ENCODE measurements at places on chromosomes 5 and 9.

GRCh38 chr5:26553079-26553478, 485.3 kb downstream of the CDH9 start:
- no peak overlapping the region for H3K4me3 ChIP-seq
- H3K36me3 ChIP-seq = no peaks in the 10 kb centered on the region
- H3K27ac ChIP-seq = no peak overlapping the region
- peaks cover 5% of the 10 kb centered on the region for H3K27me3 ChIP-seq

DNA sequence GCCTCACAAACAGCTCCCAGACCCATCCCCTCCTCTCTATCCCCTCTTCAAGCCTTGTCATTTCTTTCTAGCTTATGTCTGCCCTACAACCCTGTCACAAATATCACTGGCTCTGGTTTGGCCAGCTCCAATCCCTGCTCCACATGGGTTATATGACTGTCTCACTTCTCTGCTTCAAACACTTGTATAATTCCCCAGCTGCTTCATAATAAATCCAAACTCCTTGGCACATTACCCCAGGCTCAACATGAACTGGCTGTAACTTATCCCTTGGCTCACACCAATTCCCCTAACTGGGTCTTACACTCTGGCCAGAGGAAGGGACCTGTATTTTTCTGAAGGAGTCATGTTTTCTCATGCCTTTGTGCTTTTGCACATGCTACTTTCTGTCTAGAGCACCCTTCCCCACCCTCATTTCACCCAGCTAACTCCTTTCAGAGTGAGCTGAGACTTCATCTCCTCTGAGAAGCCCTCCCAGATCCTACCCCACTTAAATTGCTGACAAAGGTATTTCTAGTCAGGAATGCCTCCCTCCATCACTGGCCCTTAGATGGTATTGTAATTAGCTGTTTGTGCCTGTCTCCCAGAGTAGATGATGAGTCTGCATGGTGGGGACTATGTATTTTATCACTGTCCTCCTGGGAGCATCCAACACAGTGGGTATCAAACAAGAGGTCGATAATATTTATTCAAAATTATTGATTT, 5.3 kb downstream of the PRXL2C start:
- H3K27me3 ChIP-seq = no peaks in the 10 kb centered on the region
- H3K36me3 ChIP-seq = peaks cover 9% of the 10 kb centered on the region
- H3K4me3 ChIP-seq = no peak overlapping the region

DNA sequence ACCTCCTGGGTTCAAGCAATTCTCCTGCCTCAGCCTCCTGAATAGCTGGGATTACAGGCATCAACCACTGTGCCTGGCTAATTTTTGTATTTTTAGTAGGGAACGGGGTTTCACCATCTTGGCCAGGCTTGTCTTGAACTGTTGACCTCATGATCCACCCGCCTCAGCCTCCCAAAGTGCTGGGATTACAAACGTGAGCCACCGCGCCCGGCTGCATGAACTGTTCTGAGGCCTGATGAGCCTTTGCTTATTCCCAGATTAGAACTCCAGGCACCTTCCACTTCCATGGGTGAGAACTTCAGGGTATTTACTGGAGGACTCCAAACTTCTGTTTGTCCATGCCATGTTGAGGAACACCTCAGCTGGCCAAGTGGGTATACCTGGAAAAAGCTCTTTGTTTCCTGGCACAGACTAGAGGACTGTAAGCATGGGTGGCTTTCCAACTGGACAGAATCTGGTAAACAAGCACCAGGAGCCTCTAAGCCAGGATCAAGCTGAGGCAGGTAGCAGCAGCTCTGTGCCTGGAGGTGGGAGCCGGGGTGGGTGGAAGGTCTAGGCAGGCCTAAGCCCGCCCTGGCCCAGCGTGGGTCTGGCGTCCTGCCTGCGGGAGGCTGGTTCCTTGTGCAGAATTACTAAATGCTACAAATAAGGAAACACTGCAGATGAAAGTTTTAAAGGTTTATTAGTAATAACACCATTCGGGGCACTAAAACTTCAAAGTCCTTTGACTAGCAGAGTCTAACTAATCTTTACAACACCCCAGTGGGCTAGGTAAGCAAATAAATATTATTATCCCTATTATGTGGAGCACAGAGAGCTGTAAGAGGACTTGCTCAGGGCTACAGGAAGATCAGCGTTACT, 78.4 kb downstream of the SEMA5A start:
- no peak overlapping the region for H3K4me3 ChIP-seq
- H3K27ac ChIP-seq = peak overlapping the region; percentile 50
- no peaks in the 10 kb centered on the region for H3K36me3 ChIP-seq
- no peak for DNase-seq
- no peaks in the 10 kb centered on the region for H3K27me3 ChIP-seq

- peaks cover 45% of the 10 kb centered on the region for H3K4me1 ChIP-seq
- no peaks in the 10 kb centered on the region for H3K27me3 ChIP-seq
- DNase-seq = peak; percentile 30
- peak overlapping the region; percentile 16 for H3K27ac ChIP-seq
- H3K4me3 ChIP-seq = peak overlapping the region; percentile 76
Observed at GRCh38 chr5:134464988-134465815, 53.5 kb upstream of the CDKN2AIPNL start.

DNA sequence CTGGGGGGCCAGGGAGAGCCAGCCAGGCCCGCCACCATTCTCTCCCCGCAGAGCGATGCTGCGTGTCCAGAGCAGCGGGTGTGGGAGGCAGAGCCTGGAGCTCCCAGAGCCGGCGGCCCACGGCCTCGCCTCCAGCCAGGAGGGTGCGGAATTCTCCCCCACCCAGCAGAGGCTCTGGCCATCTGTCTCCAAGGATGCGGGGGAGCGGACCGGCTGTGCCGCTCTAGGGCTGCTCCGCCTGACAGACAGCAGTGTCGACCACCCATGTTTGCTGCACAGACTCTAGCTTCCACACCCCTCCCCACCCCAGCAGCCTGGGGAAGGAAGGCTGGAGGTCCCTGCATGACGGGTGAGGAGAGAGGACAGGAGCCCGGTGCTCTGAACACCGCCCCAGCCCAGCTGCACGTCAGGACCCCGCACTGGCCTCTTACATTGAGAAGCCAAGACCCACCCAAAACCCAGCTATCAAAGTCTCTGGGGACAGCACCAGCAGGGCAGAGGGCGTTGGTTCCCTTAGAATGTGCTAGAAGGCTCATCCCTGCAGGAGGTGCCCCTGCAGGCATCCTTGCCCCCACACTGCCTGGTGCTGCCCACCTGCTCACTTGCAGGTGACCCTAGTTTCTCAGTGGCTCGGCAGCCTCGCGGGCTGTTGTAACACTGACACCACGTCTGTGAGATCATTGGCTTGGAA, 29.7 kb upstream of the FCN1 start:
- H3K36me3 ChIP-seq = no peaks in the 10 kb centered on the region
- no peak for DNase-seq
- H3K4me1 ChIP-seq = peaks cover 14% of the 10 kb centered on the region

GRCh38 chr9:91182429-91183225, 179.1 kb downstream of the AUH start:
- no peak for DNase-seq
- no peak overlapping the region for H3K27ac ChIP-seq
- no peaks in the 10 kb centered on the region for H3K36me3 ChIP-seq

GRCh38 chr9:122053567-122054350, 39.3 kb downstream of the TTLL11 start:
- no peak overlapping the region for H3K27ac ChIP-seq
- DNase-seq = no peak
- H3K4me3 ChIP-seq = no peak overlapping the region
- H3K4me1 ChIP-seq = no peaks in the 10 kb centered on the region
- H3K27me3 ChIP-seq = no peaks in the 10 kb centered on the region
- no peaks in the 10 kb centered on the region for H3K36me3 ChIP-seq

- no peaks in the 10 kb centered on the region for H3K27me3 ChIP-seq
- H3K4me1 ChIP-seq = peaks cover 27% of the 10 kb centered on the region
- DNase-seq = no peak
- H3K36me3 ChIP-seq = peaks cover 5% of the 10 kb centered on the region
- no peak overlapping the region for H3K4me3 ChIP-seq
Observed at GRCh38 chr9:18548456-18548855, 74.5 kb downstream of the ADAMTSL1 start.

DNA sequence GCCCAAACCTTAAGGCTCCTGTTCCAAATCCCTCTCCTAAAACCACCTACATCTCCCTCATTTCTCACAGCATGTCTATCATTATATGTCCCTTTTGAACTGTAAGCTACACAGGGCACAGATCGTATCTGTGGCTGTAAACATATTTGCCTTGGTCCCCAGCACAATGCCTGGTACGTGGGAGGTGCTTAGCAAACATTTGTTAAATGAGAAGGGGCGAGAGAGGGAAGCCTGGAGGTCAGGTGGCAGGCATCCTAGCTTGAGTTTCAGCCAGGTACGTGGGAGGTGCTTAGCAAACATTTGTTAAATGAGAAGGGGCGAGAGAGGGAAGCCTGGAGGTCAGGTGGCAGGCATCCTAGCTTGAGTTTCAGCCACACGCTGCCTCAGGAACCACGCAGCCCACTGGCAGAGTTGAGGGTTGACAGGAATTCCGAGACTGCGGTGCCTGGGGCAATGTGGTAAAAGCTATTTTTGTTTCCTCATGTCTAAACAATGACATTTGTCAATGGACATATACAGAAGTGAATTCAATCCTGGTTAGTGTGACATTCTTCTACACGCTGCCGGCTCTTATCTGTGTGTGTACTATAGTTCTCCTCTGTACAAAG, 113.6 kb downstream of the EFNA5 start:
- H3K27ac ChIP-seq = peak overlapping the region; percentile 53
- peak; percentile 40 for DNase-seq
- peaks cover under 1% of the 10 kb centered on the region for H3K36me3 ChIP-seq
- H3K27me3 ChIP-seq = no peaks in the 10 kb centered on the region
- H3K4me3 ChIP-seq = no peak overlapping the region
- H3K4me1 ChIP-seq = peaks cover 55% of the 10 kb centered on the region

DNA sequence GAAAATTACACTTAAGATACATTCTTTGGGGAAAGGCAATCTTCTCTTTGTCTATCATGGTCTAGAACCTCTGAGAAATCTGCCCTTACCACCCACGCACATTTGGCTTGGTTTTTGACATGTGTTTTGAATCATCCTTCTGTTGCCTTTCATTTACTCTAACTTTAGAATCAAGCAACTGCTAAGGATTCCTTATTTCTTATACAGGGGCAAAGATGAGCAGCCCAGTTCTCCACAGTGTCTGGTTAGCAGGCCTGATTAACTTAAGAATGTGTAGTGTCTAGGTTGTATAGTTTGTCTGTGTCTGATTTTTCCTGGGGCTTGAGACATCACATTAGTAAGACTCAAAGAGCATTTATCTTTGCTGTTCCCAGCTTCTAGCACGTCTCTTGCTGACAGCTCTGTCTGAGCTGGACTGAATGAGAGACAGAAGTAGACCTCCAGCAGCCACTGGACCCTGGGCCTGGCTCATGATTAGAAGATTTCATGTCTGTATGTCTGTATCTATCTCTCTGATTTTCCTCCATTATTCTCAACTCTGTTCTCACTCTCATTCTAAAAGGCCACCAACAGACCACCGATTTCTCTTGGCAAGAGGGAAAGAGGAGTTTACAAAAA, 31.8 kb upstream of the PCA3 start:
- H3K4me1 ChIP-seq = peaks cover 15% of the 10 kb centered on the region
- peaks cover 17% of the 10 kb centered on the region for H3K27me3 ChIP-seq
- DNase-seq = no peak
- H3K4me3 ChIP-seq = no peak overlapping the region
- H3K27ac ChIP-seq = peak overlapping the region; percentile 50

DNA sequence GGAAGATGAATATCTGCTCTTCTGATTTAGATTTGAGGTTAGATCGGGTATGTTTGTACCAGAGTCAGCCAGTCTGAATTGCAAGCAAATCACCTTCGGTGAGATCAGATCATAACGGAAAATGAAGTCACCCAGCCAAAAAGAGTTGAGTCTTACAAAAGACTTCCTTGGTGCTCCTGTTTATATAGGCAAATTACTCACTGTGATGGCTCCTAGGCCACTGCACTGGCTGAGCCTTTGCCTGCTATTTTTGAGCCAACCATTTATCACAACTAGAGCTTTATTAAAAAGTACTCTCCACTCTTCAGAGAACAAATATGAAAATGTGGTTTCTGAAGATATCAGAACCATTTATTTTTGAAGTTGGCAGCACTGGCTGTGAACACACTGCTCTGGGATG, 277.7 kb upstream of the PCSK5 start:
- DNase-seq = no peak
- peaks cover 69% of the 10 kb centered on the region for H3K27me3 ChIP-seq
- no peak overlapping the region for H3K27ac ChIP-seq
- H3K4me1 ChIP-seq = peaks cover 35% of the 10 kb centered on the region
- no peak overlapping the region for H3K4me3 ChIP-seq

- H3K36me3 ChIP-seq = no peaks in the 10 kb centered on the region
- no peak overlapping the region for H3K27ac ChIP-seq
- peaks cover 2% of the 10 kb centered on the region for H3K4me1 ChIP-seq
- H3K4me3 ChIP-seq = no peak overlapping the region
Observed at GRCh38 chr9:135273008-135273407, 185.5 kb downstream of the OLFM1 start.

DNA sequence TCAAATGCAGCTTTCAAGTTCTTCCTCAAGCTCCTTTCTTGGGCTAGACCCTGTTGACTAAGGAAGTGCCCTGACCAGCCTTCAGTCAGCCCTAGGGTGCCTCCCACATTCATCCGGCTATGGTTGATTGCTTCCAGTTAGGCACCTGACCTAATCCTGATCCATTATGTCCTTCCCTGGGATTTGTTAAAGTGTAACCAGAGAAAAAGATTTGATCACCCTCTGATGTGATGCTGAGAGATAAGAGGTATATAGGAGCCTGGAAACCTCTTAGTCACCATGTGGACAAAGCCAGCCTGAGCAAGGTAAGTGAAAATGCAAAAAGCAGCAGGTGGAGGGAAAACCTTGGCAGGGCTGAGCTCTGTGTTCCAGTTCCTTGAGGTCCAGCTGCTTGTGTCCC, 178.8 kb upstream of the ERCC6L2 start:
- DNase-seq = no peak
- no peaks in the 10 kb centered on the region for H3K4me1 ChIP-seq
- no peak overlapping the region for H3K27ac ChIP-seq
- peaks cover 11% of the 10 kb centered on the region for H3K27me3 ChIP-seq

GRCh38 chr5:167816864-167817263, 474.6 kb upstream of the WWC1 start:
- no peaks in the 10 kb centered on the region for H3K36me3 ChIP-seq
- H3K27ac ChIP-seq = no peak overlapping the region
- no peak overlapping the region for H3K4me3 ChIP-seq
- peaks cover 31% of the 10 kb centered on the region for H3K4me1 ChIP-seq

DNA sequence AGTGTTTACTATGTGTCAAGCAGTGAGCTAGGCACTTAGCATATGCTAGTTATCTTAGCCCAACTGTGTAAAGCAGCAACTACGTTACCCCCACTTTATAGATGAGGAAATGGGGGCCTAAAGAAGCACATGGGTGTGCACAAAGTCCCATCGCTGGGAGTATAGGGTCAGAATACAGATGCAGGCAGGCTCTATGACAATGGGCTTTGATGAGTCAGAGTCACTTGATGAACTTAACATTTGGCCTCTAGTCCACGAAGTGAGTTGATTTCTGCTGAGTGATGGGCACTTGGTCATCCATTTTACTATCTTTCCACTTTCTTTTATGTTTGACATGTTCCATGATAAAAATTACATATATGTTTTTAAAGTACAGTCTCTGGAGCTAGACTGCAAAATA, 204.3 kb downstream of the TRIM32 start:
- H3K27ac ChIP-seq = no peak overlapping the region
- H3K4me3 ChIP-seq = no peak overlapping the region
- no peaks in the 10 kb centered on the region for H3K4me1 ChIP-seq
- peaks cover 9% of the 10 kb centered on the region for H3K27me3 ChIP-seq
- no peaks in the 10 kb centered on the region for H3K36me3 ChIP-seq
- DNase-seq = no peak

Measured in mesothelial cell of epicardium (in vitro differentiated cells).